GM12878 (cell line): ENCODE measurements at places on chromosomes 16 and 17. TPM values are rescaled to one million over a fixed set of nuclear protein-coding genes. Genes with fewer than 3 reads are reported as not detected.

DNA sequence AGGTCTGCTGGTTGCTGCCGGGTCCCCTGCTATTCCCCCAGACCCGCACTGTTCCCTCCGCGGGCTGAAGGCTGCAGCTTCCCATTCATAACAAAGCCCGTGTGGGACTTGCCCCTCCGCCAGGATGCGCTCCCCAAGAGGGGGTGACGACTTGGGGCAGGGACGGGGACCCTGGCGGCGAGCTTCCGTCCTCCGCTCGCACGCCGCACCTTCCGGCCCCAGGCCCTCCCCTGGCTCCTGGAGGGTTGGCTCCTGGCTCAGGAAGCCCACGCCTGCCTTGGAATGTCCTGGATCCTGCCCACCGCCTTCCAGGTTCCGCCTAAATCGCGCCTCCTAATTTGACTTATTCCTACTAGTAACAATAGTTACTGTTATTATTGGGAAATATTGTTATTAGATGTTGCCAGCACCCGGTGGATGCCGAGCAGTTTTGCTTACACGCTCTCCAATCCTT lies 1.1 kb upstream of the TFAP4 start:
- H3K36me3 ChIP-seq = no peaks in the 10 kb centered on the region
- no peaks in the 10 kb centered on the region for H3K27me3 ChIP-seq
- no peaks in the 10 kb centered on the region; the same call in 1 of the 2 replicates for H3K4me1 ChIP-seq
- DNase-seq = no peak
- peak overlapping the region; percentile 91 for H3K4me3 ChIP-seq

HOXB1 gene
- not detected in 2 replicates for polyA plus RNA-seq

- no peak for DNase-seq
- no peak overlapping the region for H3K27ac ChIP-seq
- H3K4me3 ChIP-seq = no peak overlapping the region
- no peaks in the 10 kb centered on the region for H3K4me1 ChIP-seq
- no peaks in the 10 kb centered on the region for H3K27me3 ChIP-seq
- H3K36me3 ChIP-seq = peaks cover 3% of the 10 kb centered on the region
These were observed 10.9 kb downstream of the FLII start for GRCh38 chr17:18247613-18248001.

- no peaks in the 10 kb centered on the region for H3K4me1 ChIP-seq
- H3K36me3 ChIP-seq = no peaks in the 10 kb centered on the region
- H3K4me3 ChIP-seq = no peak overlapping the region
- DNase-seq = no peak
- H3K27me3 ChIP-seq = no peaks in the 10 kb centered on the region
These were observed 8.2 kb upstream of the MARCHF10 start for GRCh38 chr17:62816282-62816839.
